ENCODE measurements at places on chromosomes 4 and X.

- peak; percentile 96 for ATAC-seq
These were observed 270.7 kb downstream of the FBXW7 start for GRCh38 chr4:152265149-152265621.

DNA sequence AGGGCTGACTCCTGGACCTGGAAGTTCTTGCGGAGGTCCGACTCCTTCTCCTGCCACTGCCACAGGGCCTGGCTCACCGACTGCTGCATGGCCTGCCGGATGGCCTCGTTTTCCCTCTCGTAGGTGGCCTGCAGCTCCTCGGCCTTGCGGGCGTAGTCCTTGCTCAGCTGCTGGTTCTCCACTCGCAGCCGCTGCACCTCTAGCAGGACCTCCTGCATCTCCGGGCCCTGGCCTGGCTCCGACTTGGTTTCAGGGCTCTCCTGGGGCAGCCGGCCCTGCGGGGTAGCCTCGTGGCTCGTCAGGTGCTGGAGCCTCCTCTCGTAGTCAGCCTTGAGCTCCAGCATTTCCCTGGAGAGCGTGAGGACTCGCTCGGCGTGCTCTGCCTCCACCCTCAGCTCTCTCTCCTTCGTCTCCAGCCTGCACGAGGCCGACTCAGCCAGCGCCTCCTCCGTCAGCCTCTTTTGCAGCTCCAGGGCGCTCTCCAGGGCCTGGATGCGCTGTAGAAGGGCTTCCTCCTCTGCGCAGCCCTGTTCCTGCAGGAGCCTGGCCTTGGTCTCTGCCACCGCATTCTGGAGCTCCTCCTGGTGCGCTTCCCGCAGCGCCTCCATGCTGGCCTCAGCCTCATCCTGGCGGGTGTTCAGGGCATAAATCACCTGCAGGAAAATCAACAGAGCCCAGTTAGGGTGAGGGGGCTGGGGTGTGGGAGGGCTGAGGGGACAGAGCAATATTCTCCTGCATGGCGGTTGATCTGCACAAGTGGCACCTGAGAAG, 72.2 kb downstream of the FAM184B start:
- ATAC-seq, result no peak

GRCh38 chr4:16192057-16192456, 34.2 kb downstream of the TAPT1 start:
- ATAC-seq, result no peak

DNA sequence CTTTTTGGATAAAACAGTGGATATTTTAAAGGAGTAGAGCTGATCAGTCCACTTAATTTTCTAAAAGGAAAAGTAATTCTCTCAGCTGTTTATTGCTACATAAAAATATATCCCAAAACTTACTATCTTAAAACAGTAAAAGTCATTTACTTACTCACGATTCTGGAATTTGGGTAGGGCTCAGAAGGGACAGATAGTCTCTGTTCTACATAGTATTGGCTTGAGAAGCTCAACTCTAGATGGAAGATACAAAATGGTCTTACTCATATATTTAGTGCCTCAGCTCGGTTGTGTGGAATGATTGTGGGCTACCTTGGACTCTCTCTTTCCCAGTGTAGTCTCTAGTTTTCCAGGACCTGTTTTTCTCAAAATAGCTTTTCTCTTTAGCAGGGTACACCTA, 691.5 kb upstream of the POU3F4 start:
- no peak for ATAC-seq

DNA sequence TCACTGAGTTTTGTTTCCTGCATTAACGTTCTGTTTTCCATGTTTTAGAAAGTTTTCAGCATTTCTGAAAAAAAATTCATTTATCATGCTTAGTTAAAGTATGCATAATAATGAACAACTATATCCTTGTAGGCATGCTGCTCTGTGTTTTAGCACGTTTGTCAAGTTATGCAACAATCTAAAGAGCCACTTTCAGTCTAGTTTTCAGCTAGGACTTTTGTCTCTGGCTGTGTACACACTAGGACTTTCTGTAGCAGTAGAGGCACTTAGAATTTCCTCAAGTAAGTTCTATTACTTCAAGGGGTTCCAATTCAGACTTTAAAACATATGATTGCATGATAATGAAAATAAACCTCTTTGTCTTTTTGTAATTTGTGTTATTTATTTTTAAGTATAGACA, 12.4 kb downstream of the DCAF8L1 start:
- ATAC-seq, result peak; percentile 47

DNA sequence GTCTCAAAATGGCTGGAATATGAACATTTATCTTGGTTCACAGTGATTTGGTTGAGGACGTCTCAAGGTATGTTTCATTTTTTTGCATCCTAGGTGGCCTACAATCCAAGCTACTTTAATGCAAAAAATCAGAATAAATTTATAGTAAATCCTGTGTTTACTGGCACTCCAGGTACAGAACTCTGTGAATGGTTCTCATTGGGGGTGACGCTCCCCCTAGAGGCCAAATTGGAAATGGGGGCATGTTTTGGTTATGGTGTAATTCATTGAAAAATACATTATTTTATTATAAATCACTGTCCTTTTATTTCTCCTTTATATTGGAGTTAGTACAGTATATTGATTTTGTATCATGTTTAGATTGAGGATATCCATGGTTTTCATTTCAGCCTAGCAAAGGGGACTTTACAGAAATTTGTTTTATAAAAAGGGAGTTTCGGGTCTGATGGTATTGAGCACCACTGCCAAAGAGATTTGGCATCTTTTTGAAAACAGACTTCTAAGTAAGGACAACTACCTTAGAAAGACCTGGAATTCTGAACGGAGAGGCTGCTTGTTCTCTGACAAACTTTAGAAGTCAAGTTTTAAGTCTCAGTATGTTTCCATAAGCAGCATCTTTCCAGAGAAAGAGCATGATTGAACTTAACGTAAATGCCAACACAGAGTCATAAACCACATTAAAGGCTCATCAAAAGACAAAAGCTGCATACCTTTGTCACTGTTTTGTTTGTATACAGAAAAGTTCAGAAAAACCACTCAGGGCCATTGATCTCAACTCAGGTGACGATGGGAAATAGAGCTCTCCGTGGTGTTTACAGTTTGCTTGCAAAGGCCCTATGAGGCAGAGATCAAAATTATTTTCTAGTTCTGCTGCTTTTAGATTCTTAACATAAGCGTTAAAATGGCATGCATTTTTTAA, 19.4 kb downstream of the MTM1 start:
- ATAC-seq, result no peak

DNA sequence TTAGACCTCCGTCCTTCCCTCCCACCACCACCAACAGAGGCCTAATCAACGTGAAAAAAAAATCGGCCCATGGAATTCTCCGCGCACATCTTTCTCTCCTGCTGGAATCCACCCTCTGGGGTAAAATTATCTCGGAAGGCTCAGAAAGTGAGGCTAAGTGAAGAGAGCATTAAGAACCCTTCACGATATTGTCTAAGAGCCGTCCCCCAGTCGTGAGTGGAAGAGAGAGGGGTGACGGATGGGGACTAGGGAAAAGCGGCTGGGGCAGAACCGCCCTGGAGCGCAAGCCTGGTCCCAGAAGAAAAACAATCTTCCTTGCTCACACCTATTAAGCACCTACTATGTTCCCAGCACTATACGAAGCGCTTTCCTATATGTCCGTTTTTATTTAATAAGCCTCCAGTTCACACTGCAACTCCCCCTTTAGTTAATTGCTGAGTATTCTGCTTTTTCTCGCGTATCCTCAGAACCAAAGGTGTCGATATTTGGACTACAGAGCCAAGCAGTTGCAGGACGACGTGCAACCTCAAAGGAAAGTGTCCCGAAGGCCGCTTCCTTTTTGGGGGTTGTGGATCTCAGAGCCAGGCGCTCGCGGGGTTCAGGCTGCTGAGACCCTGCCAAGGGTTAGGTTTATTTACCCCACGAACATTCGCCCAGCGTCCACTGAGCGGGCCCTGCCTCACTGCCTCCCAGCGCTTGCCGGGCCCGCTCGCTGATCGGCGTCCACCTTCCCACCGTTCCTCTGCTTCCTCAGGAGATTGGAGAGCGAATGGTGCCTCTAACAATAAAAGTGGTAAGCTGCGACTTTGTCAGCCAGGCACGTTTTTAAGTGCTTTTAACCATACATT, 889 bp downstream of the MGARP start:
- ATAC-seq, result no peak

DNA sequence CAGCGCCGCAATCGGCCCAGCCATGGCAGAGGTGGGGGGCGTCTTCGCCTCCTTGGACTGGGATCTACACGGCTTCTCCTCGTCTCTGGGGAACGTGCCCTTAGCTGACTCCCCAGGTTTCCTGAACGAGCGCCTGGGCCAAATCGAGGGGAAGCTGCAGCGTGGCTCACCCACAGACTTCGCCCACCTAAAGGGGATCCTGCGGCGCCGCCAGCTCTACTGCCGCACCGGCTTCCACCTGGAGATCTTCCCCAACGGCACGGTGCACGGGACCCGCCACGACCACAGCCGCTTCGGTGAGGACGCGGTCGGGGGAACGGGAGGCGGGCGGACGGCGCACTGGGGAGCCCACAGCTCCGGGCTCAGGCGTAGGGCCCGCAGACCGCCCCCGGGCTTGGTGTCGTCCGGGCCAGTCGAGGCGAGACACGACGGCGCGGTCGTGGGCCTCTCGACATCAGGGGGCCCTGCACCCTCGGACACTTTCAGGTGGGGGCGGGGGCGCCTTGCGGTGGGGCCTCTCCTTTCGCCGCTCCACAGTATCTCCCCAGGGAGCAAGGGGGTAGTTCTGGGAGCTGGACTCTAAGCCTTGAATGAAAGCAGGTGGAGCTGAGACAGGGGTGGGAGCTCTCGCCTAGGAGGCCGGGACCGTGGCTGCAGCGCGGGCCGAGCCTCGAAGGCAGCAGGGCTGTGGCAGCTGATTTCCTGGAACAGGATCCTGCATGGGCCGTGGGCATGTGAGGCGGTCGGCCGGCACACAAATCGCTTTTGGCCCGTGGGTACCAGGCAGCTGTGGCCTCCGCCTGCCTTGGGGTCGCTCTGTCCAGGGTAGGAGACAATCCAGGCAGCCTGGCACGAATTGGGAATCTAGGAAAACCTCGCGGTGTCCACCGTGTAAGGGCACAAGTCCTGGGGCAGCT, 722 bp downstream of the FGF16 start:
- no peak for ATAC-seq

GRCh38 chr4:146398404-146398803, 123.3 kb downstream of the SLC10A7 start:
- no peak for ATAC-seq

GRCh38 chrX:31260351-31260750, 188.5 kb upstream of the FTHL17 start:
- ATAC-seq, result no peak

GRCh38 chrX:56793521-56794320, 64.7 kb downstream of the NBDY start:
- peak; percentile 47 for ATAC-seq

- ATAC-seq, result peak; percentile 61
These were observed 538 bp downstream of the STBD1 start for GRCh38 chr4:76306882-76307659.

DNA sequence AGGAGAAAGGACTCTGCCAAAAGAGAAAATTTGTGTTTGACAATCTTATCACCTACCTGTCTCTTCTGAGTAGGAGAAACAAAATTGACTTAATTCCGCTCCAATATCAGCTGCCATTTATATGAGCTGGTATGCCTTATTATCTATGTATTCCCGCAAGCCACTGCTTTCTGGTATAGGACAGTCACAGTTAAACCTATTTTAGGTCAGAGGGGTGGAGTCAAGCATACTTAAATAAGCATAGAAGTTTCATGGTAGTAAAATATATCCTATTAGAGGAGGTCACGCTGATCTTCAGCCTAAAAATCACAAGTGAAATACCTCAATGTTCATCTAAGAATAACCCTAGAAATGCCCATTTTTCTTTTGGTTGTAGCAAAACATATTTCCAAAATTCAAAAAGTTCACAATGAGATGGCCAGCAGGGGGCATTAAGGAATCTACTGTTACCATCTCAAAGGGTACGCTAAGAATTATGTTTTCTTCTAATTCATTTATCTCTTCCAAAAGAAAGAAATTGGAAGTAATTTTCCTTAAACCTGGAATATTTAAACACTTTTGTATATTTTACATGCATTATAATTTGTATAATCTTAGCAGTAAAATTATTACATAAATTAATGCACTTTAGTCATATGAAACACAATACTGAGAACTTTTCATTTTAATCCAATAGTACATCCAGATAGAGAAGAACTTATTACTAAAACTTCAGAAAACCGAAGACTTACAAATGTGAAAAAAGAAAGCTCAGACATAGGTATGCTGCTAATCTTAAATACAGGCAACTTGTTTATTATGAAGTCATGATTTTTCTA, 10.5 kb downstream of the PPAT start:
- no peak for ATAC-seq

- no peak for ATAC-seq
These were observed 40.3 kb downstream of the DMD start for GRCh38 chrX:33171041-33171440.

- no peak for ATAC-seq
These were observed 215.9 kb downstream of the RELL1 start for GRCh38 chr4:37470245-37470644.

- no peak for ATAC-seq
These were observed 743.3 kb upstream of the SLIT2 start for GRCh38 chr4:19508442-19508841.

GRCh38 chrX:134480061-134480460, 20.1 kb downstream of the HPRT1 start:
- no peak for ATAC-seq

- ATAC-seq, result peak; percentile 99
These were observed 30.0 kb downstream of the PAPSS1 start for GRCh38 chr4:107689912-107690587.

DNA sequence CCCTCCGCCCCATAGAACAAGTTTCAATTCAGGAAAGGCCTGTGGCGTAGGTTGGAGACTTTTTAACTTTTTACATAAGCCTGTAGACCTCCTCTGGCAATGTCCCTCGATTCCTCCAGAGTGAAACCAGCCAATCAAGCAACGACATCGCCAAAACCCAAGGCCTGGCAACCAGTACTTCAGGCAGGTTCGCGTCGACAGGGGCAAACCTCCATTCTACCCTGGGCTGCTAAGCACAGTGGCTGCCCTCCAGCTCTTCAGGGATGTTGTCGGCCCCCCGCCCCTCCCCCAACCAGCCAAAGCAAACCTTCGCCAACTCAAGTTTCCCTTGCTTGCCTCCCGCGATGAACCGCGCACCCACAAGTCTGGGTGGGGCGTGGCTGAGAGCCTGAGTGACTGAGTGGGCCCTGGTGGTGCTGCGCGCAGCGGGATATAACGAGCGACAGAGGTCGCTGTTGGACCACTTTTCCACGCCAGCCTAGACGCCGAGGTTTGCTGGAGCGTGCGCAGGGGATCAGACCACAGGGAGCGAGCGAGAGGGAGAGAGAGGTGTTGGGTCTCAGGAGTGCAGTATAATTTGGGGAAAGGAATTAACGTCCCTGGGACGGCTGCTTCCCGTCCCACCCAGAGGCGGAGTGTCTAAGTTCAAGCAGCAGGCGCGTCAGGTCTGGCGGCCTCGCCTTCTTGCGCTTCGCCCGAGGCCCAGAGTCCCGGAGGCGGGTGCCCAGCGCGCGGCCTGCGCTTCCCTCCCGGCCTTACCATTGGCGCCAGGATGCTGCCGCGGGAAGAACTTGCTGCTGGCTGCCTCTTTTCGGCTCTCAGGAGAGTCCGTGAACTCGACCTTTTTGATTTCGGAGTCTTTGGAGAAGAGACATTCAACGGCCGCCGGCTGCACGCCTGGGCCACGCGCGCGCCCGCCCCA, 9.0 kb upstream of the PITX2 start:
- peak; percentile 92 for ATAC-seq

- ATAC-seq, result no peak
These were observed 250.8 kb upstream of the SFRP2 start for GRCh38 chr4:154039435-154040343.

Data from esophagus mucosa (tissue), 1 donor.